Omental fat pad (tissue), 4 donors: ENCODE measurements at places on chromosomes 2 and 18.

- no peak for DNase-seq
Measured at GRCh38 chr2:168679081-168679480, 123.4 kb upstream of the NOSTRIN start.

DNA sequence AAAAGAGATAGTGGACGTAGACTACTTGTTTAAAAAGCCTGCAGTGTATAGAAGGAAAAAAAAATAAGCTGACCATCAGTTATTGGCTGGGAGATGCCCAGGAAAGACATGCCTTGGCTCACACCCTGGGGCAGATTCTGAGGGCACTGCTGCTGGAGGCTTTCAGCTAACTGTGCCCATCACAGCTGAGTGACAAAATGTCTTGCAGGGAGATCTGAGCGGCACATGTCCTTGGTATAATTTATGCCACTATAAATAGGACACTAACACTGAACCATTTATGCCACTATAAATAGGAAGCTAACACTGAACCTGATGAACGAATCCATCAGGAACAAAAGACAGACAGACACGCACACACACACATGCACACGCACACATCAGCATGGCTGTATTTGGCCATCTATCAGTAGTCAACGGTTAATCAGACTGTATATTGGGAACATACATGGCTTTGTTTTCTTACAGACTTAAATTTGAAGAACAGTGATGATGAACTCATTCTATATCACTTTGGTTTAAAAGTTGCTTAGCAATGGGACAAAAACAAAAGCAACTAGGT is 68.2 kb upstream of the NOSTRIN start:
- no peak for DNase-seq

DNA sequence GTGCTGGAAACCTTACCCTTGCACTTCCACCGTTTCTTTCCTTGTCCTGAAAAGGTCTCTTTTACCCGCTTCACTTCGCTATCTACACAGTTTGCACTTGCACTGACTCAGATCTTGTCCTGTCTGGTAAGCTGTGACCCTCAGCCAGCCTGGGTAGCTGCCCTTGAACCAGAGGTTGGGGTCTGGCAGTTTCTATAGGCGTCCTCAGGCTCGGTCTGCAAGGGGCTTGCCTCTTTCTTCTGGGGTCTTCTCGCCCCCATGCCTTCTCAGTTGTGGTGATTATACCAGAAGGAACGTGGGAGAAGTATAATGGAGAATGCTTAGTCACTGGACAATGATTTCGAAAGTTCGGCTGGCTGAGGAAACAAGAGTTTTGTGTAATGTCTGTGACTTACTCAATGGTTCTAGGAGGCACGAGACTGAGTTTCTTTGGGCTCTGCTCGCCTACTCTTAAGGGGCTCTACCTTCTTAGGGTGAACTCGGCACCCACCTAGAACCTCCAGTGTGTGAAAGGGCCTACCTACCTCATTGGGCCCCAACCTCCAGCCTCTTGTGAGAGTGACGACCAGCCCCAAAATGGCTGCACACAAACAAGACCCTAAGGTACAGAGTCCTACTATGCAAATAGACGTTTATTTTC is 6.9 kb upstream of the STAT1 start:
- no peak for DNase-seq

DNA sequence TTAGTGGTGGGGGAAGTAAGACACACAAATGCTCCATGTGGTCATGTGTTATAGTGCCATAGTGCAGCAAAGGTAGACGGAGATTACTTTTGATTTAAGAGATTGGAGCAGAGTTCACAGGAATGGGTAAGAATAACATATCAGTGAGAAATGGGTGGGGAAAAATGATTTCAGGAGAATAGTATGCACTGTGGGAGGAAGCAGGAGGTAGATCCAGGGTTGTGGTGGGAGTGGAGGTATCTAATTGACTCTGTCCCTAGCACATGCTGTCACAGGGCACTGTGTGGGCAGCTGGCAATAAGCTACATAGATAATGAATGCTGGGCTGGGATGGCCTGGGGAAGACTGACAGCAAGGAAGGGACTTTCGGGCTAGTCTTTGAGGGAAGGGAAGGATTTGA is 65.3 kb downstream of the STAT1 start:
- DNase-seq, result no peak

DNA sequence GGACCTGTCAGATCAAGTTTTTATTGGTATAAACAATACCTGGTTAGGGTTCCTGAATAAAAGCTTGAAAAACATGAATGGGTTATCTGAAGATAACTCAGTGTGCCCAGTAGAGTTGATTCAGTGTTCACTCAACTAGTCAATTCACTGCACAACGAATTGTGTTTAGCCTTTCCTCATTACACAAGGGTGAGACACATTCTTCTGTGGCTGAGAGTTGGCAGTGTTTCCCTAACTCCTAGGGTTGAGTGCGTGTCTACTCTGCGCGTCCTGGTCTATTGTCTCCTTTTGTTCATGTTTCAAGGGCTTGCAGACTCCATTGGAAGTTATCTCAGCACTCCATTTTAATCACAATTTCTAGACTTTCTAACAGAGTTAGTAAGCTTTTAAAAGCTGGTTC is 32.8 kb upstream of the TMEM178A start:
- no peak for DNase-seq

DNA sequence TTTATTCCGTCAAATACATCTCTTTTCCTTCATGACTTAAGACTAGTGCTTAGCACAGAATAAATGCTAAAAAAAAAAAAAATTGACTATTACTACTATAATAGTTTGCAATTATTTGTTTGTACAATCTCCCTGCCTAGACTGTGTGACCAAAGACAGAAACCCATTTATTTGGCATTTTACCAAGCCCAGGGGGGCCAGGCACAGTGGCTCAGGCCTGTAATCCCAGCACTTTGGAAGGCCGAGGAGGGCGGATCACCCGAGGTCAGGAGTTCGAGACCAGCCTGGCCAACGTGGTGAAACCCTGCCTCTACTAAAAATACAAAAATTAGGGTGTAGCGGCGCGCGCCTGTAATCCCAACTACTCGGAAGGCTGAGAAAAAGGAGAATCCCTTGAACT is 1.4 kb downstream of the ASB3 start:
- DNase-seq, result no peak

DNA sequence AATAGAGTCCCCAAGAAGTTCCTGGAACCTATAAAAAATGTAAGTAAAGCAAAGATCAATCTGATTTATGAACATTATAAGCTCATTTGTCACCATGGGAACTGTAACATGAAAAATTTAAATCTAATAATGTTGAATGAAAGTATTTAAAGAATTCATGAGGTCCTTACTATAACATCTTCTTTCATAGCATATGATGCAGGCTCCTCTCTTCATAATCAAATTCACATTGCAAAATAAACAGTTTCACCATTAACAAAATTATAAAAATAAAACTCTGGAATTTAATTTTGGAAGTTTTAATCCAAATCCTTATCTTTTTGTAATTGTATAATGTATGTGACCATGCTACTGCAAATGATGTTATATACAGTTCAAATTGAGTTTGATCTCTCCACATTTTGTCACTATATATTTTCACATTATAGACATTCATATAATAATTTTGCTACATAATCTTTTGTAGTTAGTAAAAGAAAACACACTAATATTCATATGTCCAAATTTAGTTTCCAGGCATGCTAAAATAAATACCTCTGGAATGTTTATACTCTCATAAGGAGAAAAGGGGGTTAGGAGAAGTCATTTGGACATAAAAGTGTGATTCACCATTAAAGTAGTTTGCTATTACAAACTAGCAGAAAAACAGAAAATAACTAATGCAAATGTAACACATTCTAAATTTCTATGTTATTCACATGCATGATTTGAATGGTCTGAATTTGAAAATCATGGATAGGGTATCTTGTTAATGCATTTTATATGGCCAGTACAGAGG is 954.1 kb downstream of the DSC3 start:
- no peak for DNase-seq

DNA sequence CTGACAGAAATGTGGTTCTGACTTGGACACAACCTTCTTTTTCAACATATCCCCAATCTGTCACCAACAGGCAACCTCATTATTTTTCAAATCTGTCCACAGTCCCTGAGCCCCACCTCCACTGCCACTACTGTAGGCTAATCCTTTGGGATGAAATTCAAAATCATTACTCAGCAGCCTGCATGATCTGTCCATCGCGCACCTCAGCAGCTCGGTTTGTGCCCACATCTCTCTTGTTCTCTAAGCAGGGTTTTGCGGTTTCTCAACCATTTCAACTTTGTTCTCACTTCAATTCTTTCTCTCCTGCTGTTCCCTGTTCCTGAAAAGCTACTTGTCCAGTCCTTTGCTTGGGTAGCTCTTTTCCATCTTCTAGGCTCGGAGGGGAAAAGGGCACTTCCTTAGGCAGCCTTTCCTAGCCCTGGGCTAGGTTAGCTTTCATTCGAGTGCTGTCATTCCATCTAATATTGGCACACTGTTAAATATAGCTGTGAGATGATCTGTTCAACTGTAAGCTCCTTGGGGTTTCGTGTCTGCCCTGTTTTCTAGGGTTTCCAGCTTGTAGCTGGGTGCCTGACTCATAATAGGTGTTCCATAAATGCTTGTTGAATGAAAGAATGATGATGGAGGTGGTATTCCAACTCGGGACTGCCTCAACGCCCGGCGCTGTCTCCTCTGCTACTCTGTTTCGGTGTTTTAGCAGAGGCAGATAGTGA is 653 bp upstream of the ANKAR start:
- no peak for DNase-seq

- no peak for DNase-seq
Measured at GRCh38 chr2:97660775-97661389, 3.0 kb downstream of the ACTR1B start.

- no peak for DNase-seq
Measured at GRCh38 chr18:79405781-79406575, 10.2 kb downstream of the NFATC1 start.

DNA sequence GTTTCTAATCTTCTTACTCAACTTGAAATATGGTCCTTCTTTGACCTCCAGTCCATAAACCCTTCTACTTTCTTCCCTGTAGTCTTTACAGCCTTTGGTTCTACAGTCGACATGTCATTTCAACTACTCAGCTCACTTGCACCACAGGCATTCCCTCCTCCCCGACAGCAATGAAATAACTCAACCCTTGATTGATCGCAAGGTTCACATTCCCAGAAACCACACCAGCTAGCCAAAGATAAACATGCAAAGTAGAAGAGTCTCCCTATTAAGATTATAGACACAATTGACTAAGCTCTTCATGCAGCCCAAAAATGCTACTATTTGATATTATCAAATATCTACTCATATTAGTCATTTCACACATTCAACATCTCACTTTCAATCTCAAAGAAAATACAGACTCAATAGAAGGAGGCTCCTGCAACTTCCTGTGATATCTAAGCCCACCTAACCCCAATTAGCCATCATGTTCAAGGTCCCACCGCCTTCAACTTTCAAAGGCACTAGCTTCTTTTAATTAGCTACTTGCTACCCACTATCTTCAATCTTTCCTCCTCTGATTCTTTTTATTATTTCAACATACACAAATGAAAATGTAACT is 50.8 kb downstream of the RTTN start:
- DNase-seq, result no peak

- DNase-seq, result no peak
Measured at GRCh38 chr2:225584796-225585195, 185.3 kb downstream of the NYAP2 start.

GRCh38 chr2:165864296-165864695 is 70.2 kb upstream of the GALNT3 start:
- no peak for DNase-seq

GRCh38 chr2:173354073-173354581 is 545 bp upstream of the CDCA7 start:
- no peak for DNase-seq

GRCh38 chr2:73414696-73415095 is 29.1 kb downstream of the ALMS1 start:
- no peak for DNase-seq

DNA sequence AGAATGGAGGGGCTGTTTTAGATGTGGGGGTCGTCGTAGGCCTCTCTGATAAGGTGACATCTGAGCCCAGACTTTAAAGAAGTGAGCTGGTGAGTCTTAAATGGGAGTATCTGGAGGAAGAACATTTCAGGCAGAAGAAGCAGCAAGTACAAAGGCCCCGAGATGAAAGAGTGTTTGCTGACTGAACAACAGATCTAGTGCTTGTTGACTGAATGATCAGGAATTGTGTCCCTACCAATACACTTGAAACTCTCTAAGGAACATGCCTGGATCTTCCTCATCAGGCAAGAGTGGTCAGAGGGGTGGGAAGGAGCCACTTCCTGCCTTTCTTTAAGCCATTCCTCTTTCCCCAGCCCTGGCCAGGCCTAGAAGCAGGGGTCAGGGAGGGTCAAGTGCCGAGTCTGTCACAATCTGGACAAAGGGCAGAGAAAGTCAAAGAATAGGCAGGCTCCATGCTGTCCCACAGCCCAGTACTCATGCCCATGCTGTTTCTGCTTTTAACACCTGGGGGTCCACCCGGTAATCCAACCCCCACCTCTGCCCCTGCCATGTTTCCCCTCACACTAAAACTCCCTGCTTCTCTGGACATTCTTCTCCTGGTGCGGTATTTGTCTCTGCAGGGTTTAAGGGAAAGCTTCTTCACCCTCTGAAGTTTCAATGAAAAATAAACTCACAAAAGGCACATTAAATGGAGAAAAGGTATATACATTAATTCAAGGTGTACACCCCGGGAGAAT is 3.0 kb upstream of the TMEM37 start:
- no peak for DNase-seq

DNA sequence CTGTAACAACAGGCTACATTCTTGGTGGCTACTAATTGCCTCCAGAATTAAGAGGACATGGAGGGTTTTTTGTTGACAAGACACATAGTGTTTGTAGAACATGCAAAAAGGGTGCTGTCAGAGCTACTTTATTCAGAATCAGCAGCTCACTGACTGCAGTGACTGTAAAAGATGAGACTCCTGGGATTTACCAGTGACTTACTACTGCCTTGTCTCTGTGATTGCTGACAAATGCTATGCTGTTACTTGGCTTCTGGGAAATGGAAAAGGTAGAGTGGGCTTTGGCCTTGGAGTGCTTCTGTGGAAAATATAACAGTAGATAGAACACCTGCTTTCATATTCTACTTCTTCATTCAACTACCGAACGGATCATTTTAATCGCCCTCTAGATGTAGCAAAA is 47.8 kb downstream of the GREB1L start:
- DNase-seq, result no peak

DNA sequence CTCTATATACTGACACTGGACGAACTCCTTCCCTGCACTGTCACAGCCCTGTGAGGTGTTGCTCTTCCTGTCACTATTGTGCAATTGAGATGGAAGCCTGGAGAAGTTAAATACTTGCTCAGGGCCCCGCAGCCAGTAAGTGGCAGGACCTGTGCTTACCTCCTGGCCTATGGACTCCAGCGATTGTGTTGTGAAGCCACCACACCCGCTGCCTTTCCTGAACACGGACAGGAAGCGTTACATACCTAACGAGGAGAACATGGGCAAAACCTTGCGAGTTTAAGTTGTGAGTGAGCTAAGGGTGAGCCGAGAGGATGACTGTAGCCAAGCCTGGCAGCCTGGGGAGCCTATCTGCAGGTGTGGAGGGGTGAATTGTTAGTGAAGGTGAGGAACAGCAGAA is 26.1 kb downstream of the RAB31 start:
- no peak for DNase-seq

GRCh38 chr2:24672589-24672988 is 120.6 kb downstream of the PTRHD1 start:
- no peak for DNase-seq
